ENCODE measurements at places on chromosomes 4 and X.

GRCh38 chr4:154595807-154596206 lies 5.3 kb upstream of the FGA start:
- H3K27ac ChIP-seq: no peak overlapping the region
- peaks cover 14% of the 10 kb centered on the region for H3K27me3 ChIP-seq
- no peak overlapping the region for H3K4me3 ChIP-seq
- DNase-seq: no peak

GRCh38 chr4:104616401-104616820 lies 121.7 kb upstream of the CXXC4 start:
- H3K27ac ChIP-seq: no peak overlapping the region
- peaks cover 2% of the 10 kb centered on the region for H3K36me3 ChIP-seq
- no peak overlapping the region for H3K4me3 ChIP-seq
- H3K27me3 ChIP-seq: peaks cover 4% of the 10 kb centered on the region
- no peaks in the 10 kb centered on the region for H3K4me1 ChIP-seq

DNA sequence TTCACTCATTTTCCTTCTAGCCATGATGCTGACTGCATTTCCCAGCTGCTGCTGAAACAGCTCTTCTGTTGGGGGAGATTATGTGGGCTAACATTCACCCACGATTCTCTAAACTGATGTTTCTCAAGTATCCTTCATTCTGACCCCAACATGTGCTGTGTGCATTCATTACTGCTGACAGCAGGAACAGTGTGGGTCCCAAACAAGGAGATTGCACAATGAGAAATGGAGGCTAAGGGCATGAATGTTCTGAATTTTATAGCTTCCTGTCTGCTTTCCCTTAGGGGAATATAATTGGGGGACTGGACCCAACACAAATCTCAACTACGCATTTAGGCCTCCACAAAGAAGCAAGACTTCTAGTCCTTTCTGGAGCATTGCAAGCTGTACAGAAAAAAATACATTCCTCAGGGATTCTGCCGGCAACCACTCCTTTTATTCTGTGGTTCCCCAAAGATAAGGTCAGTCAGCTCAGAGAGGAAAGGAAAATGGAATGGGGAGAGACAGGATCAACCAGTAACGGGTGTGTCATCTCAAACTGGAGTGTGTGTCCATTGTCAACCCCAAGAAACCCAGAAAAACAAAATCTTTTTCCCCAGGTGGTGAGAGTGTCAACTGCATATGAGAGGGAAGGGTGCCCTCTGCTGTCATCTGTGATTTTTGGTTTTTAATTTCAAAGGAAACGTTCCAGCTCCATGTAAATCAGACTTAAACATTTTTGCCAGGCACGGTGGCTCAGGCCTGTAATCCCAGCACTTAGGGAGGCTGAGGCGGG lies 81.5 kb upstream of the EGFL6 start:
- H3K27ac ChIP-seq: peak overlapping the region; percentile 88
- no peaks in the 10 kb centered on the region for H3K27me3 ChIP-seq
- peak; percentile 47 for DNase-seq
- H3K4me1 ChIP-seq: peaks cover 8% of the 10 kb centered on the region
- H3K36me3 ChIP-seq: peaks cover 2% of the 10 kb centered on the region

- no peak overlapping the region for H3K4me3 ChIP-seq
- no peaks in the 10 kb centered on the region for H3K27me3 ChIP-seq
- H3K27ac ChIP-seq: no peak overlapping the region
- no peak for DNase-seq
Measured at GRCh38 chrX:106170318-106170717, 2.2 kb downstream of the PWWP3B start.

DNA sequence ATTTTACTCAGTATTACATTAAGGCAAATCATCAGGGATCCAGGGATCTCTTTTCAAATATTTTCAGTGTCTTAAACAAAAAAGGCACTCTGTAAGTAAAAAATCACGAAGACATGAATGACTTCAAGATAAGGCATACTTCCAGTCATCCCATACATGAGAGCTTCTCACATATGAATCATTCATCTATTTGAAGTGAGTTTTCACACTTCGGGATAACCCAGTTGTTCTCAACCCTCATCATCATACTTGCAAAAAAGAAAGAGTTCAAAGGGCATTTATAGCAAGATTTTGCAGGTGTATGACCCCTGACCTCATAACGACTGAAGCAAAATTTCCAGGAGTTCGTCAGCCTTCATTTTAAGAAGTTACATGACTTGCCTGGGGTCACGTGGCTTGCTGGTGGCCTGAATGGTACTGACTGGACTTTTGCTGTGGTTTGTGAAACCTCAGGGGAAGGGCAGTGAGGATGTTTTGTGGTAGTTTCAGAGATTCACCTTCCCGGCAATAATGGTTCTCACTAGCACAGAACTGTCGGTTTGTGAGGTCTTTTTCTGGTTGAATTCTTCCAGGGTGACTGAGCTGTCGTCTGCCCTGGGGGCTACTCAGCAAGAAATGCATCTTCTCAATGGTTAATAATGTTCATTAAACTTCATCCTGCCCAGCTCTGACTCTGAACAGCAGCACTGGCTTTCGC lies 115.8 kb upstream of the SHISA3 start:
- peaks cover 15% of the 10 kb centered on the region for H3K27me3 ChIP-seq
- H3K4me3 ChIP-seq: no peak overlapping the region
- H3K4me1 ChIP-seq: peaks cover 17% of the 10 kb centered on the region
- H3K27ac ChIP-seq: no peak overlapping the region
- DNase-seq: no peak

GRCh38 chr4:127622621-127622920 lies 10.2 kb upstream of the INTU start:
- no peaks in the 10 kb centered on the region for H3K36me3 ChIP-seq
- peaks cover 20% of the 10 kb centered on the region for H3K27me3 ChIP-seq
- H3K4me1 ChIP-seq: no peaks in the 10 kb centered on the region
- no peak overlapping the region for H3K27ac ChIP-seq

DNA sequence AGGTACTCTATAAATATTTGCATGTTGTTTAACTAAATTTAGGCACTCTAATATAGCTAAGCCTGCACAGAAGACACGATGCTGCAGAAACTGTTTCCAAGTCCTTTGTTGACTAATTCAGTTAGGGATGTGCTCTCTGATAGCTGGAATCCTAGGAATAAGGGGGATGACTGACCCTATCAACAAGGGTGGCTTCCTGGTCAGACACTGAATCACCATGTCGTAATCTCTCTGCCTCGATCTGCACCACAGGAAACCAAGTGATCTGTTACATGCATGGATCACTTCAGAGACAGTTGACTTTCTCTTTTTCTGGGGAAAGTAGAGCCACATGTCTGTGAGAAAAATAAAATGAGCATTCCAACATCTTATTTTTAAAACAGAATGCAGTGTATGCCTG lies 169.1 kb downstream of the GUCY2F start:
- no peaks in the 10 kb centered on the region for H3K27me3 ChIP-seq
- H3K36me3 ChIP-seq: no peaks in the 10 kb centered on the region
- no peak for DNase-seq
- H3K4me3 ChIP-seq: no peak overlapping the region
- no peaks in the 10 kb centered on the region for H3K4me1 ChIP-seq

DNA sequence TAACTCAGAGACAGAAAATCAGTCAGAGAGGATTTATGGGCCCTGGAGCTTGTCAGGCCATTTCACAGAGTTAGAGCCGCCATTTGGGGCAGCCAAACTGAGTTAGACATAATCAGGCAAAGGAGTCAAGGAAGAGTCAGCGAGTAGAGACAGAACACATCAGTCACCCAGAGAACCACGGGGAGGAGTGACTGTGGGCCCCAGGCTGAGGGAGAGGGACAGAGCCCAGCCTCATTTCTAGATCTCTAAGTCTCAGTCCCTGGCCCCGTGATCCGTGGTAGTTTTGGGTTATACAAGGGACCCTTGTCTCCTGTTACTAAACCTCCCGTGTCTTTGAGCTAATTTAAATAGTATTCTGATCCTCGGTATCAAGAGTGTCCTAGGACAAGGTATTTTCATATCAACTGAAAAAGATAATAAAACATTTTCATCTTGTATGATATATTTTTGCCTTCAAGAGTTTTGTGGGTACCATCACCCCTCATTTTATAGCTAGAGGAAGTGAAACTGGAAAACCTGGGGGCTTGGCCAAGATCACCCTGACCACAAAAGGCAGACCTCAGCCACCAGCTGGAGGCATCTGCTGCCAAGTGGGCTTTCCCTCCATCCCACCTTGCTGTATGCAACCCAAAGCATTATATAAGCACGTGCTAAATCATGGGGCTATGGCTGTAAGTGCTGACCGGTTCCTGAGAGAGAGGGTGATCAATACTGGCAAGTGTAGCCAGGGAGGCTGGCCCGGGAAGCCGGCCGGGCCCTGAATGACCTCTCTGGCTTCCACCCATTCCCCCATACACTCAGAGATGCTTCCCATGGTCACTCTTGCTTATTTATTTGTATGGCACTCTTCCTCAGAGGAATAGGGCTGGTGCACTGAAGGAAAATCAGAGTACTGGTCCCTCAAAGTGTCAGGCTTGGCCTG lies 204.1 kb downstream of the BCOR start:
- H3K4me1 ChIP-seq: peaks cover 9% of the 10 kb centered on the region
- no peaks in the 10 kb centered on the region for H3K36me3 ChIP-seq
- H3K27ac ChIP-seq: no peak overlapping the region
- no peak overlapping the region for H3K4me3 ChIP-seq

DNA sequence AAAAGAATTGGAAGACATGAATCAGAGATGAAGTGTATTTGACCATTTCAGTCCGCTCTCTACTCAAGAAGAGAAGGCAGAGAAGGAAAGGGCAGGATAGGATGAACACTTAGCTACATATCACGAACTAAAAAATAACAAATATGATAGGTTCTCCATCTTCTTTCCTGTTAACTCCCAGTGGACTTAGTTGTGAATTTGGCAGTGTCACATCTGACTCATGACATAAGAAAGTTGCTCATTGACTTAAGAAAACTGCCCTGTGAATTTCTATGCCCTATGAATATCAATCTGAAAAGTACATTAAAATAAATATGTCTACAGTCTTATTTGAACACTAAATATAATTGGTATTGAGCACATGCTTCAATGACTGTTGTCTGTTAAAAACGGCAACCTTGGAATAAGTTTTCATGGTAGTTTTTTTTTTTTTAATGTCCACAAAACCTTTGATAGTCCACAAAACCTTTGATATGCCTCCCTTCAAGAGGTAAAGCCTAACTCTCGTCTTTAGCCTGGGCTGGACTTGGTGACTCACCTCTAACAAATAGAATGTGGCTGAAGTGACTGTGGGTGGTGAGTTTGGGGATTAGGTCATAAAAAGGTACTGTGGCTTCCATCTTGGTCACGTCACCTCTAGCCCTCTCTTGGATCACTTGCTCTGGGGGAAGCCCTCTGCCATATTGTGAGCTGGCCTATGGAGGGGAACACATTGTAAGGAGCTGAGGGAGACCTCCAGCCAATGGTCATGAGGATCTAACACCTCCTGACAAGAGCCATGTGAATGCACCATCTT lies 184.7 kb upstream of the S100G start:
- no peaks in the 10 kb centered on the region for H3K4me1 ChIP-seq
- H3K4me3 ChIP-seq: no peak overlapping the region
- no peaks in the 10 kb centered on the region for H3K36me3 ChIP-seq
- DNase-seq: no peak
- H3K27ac ChIP-seq: no peak overlapping the region

DNA sequence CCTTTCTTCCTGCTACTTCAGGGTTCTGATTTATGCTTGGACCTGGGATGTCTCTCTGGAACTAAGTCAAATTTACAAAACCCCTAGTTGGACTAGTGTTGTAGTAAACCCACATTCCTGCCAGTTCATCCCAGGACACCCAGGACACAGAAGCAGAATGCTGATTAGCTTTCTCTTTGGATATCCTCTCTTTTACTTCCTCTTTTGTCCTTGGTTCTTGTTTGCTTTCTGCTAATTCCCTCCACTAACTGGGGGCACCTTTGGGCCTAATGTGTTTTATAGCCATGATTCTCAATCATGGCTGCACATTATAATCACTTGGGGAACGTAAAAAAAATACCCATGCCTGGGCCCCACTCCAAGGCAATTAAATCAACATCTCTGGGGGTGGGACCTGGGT lies 42.5 kb downstream of the LANCL3 start:
- H3K36me3 ChIP-seq: no peaks in the 10 kb centered on the region
- H3K27me3 ChIP-seq: peaks cover 2% of the 10 kb centered on the region
- no peaks in the 10 kb centered on the region for H3K4me1 ChIP-seq
- H3K27ac ChIP-seq: no peak overlapping the region

DNA sequence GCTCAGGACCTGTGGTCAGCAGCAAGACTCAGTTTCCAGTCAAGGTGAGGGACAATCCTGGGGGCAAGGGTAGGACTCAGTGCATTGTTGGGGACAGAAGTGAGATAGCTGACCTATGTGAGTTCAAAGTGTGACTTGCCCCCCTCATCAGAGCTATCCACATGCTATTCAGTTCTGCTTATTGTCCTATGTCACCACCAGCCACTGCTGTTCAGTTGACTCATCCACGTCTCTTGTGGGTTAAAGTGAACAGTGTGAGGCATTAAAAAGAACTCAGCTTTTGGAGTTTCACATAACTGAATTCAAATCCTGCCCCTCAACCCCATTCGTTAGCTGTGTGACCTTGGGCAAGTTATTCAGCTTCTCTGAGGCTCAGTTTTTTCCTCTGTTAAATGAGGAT lies 4.4 kb upstream of the APLN start:
- no peaks in the 10 kb centered on the region for H3K36me3 ChIP-seq
- H3K4me3 ChIP-seq: no peak overlapping the region
- H3K27me3 ChIP-seq: no peaks in the 10 kb centered on the region
- no peak overlapping the region for H3K27ac ChIP-seq
- H3K4me1 ChIP-seq: peaks cover 16% of the 10 kb centered on the region

DNA sequence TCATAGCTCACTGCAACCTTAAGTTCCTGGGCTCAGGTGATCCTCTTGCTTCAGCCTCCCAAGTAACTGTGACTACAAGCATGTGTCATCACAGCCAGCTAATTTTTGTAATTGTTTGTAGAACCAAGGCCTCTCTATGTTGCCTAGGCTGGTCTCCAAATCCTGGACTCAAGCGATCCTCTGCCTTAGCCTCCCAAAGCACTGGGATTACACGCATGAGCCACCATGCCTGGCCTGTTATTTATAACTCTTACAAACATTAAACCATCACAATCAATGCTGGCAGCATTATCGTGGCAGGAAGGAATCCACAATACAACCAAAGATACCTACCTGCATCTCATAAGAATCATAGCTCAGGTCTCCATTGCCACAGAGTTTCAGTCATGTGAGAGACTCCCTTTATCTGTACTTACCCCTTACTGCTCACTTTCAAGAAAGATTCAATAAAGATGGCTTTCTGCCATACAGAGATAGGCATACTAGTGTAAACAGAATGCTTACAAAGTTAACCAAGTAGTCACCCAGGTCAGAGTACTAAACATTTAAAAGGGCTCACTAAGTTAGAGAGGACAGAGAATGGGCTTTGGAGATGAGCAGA lies 48.5 kb downstream of the SMIM31 start:
- H3K27me3 ChIP-seq: peaks cover 3% of the 10 kb centered on the region
- no peak overlapping the region for H3K27ac ChIP-seq
- no peaks in the 10 kb centered on the region for H3K4me1 ChIP-seq

- H3K27ac ChIP-seq: no peak overlapping the region
- H3K27me3 ChIP-seq: no peaks in the 10 kb centered on the region
- no peak overlapping the region for H3K4me3 ChIP-seq
- DNase-seq: no peak
Measured at GRCh38 chr4:1325681-1326635, 21.1 kb upstream of the UVSSA start.

- no peak overlapping the region for H3K4me3 ChIP-seq
- no peaks in the 10 kb centered on the region for H3K4me1 ChIP-seq
- no peaks in the 10 kb centered on the region for H3K27me3 ChIP-seq
- no peak for DNase-seq
- H3K27ac ChIP-seq: no peak overlapping the region
- H3K36me3 ChIP-seq: no peaks in the 10 kb centered on the region
Measured at GRCh38 chrX:8390771-8391170, 73.9 kb upstream of the VCX3B start.

GRCh38 chrX:107738272-107738671 lies 37.3 kb downstream of the TSC22D3 start:
- H3K27me3 ChIP-seq: no peaks in the 10 kb centered on the region
- H3K4me1 ChIP-seq: peaks cover 12% of the 10 kb centered on the region
- H3K36me3 ChIP-seq: peaks cover 2% of the 10 kb centered on the region
- no peak overlapping the region for H3K4me3 ChIP-seq
- H3K27ac ChIP-seq: no peak overlapping the region

Data from memory B cell (primary cell).